ENCODE measurements at places on chromosomes 5 and 9. TPM values are rescaled to one million over a fixed set of nuclear protein-coding genes. Genes with fewer than 3 reads are reported as not detected.
A peak's percentile ranks its signal among the peaks of the same experiment; 100 is the strongest.

The GRXCR2 gene
- total RNA-seq, result not detected

The LVRN gene
- 0.16 TPM for total RNA-seq

The C6 gene
- total RNA-seq, result 72.8 TPM

DNA sequence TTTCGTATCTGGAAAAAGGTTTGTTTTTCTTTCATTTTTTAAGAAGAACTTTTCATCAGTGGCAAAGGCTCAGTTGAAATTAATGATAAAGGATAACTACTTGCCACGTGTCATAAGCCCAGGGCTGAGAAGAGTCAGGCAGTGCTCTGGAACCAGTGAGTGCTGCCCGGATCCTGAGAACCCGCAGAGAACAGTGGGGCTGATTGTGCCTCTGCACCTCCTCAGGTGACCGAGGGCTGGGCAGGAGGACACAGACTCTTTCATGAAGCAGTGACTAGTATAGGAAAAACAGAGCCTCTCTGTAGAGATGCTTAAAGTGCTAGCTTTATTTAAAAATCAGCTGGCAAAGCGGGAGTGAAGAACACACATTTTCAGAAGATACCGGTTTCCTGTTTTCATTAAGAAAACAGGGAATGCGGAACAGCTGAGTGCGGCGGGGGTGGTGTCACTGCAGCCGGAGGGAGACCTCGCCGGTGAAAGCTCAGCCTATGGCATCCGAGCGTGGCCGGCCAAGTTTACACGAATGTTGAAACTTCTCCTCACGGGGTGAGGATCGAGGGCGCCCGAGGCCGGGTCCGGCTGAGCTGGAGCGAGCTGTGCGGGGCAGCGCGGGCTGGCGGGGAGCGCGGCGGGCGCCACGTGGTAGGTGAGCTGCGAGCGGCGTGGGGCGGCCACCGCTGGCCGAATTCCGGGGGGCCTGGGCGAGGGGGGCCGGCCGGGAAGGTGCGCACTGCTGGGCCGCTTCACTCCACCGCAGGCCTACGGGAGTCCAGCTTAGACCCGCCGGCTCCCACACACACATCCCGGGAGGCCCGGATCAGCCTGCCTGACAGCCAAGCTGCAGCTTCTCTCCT is 134.7 kb upstream of the DMRT1 start:
- DNase-seq, result peak; percentile 45

The FAM53C gene
- 16.6 TPM for total RNA-seq

- no peak for DNase-seq
Observed at GRCh38 chr9:120117081-120117480, 462.9 kb downstream of the CDK5RAP2 start.

DNA sequence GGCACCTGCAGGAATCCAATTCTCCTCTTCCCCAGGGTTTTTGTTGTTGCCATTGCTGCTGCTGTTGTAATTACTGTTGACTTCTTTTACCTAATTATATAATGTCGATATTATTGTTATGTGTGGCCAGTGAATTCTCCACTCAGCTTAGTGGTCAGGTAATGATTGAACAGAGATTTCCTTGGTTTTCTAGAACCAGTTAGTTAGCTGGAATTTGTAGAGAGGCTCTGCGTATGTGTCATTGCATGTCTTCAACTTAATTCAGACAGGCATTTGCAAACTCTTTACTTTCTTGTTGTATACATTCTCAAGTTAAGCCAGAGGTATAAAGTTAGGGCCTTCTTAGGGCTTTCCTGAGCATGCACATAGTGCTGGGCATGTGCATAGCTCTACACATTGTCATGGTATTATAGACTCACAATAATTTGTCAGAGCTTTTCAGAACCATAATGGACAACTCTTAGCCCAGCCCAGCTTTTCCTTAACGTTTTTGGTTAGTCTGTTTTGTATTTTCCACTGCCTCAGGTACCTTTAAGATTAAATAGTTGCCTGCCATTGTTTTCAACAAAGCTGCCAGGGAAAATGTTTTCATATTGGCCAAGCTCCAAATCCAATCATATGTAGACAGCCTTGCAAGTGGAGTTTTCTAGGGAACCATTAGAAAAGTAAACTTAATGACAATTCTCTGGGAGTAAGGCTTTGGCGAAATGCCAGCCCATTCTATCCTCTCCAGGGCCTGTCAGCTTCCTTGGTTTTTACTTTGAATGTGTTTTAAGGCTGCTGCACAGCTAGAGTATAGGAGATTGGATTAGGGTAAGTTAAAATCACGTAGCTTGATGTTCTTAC is 68.1 kb downstream of the UBE2R2 start:
- DNase-seq, result no peak

DNA sequence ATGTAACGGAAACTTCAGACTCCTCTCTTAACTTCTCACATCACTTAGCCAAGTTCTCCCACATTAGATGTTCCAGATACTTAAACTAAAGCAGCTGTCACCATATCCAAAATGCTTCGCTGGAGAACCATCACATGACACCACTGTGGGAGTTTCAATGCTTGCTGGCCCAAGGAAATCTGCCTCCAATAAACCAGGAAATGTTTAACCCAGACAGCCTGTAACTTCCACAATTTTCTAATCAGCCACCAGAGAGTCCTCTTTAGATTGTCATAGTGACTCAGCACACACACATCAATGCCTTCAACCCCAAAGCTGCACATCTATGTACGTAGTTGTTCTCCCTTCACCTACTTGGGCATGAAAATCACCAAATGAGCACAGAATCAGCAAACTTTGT is 118.7 kb downstream of the LPAR1 start:
- no peak for DNase-seq

GRCh38 chr5:170076739-170077138 is 29.0 kb upstream of the FOXI1 start:
- no peak for DNase-seq

GRCh38 chr9:117938086-117938485 is 233.9 kb downstream of the TLR4 start:
- DNase-seq, result no peak

DNA sequence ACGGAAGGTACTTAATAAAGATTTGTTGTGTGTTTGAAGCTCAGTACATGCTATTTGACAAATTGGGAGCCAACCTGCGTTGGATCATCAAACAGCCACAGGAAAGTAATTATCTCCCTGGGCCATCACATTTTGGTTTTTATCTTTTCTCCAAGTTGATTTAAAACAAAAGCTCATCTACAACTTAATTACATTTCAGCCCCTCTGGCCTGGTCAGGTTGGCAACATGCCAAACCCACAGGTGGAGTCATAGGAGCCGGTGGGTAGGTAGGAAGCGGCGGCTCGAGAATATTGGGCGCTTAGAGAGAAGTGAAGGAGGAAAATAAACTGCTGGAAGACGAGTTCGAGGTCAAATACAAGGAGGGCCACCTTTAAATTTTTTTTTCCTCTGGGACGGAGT is 64.9 kb upstream of the FANCC start:
- DNase-seq, result no peak

GRCh38 chr5:24389968-24390367 is 254.8 kb downstream of the CDH10 start:
- no peak for DNase-seq

- DNase-seq, result no peak
Observed at GRCh38 chr5:157267761-157268480, 2.0 kb downstream of the CYFIP2 start.

The LRRC19 gene
- 0.18 TPM for total RNA-seq

The EGFLAM gene
- 0.97 TPM for total RNA-seq

The FAM153A gene
- total RNA-seq, result 4.2 TPM

- no peak for DNase-seq
Observed at GRCh38 chr9:21434202-21435014, 5.8 kb upstream of the IFNA1 start.

- DNase-seq, result no peak
Observed at GRCh38 chr5:178478370-178478769, 111.8 kb downstream of the COL23A1 start.

DNA sequence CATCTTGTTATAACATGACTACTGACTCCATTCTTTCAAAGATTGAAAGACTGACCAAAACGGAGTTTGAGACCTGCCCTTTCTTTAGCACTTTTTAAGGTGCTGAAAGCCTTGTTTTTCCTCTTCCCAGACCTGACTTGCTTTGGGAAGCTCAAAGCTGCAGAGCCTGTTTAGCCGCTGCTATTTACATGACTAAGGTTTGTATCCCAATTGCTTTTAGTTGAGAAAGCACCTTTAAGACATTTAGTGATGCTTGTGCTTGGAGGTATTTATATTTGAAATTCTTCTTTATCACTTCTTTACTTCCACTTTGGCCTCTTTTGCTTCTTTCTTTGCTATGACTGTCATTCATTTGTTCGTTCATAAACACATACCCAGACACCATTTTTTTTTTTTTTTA is 182.6 kb upstream of the ELL2 start:
- no peak for DNase-seq
